ENCODE measurements at places on chromosomes 11 and 22. TPM values are rescaled to one million over a fixed set of nuclear protein-coding genes. Genes with fewer than 3 reads are reported as not detected.

DNA sequence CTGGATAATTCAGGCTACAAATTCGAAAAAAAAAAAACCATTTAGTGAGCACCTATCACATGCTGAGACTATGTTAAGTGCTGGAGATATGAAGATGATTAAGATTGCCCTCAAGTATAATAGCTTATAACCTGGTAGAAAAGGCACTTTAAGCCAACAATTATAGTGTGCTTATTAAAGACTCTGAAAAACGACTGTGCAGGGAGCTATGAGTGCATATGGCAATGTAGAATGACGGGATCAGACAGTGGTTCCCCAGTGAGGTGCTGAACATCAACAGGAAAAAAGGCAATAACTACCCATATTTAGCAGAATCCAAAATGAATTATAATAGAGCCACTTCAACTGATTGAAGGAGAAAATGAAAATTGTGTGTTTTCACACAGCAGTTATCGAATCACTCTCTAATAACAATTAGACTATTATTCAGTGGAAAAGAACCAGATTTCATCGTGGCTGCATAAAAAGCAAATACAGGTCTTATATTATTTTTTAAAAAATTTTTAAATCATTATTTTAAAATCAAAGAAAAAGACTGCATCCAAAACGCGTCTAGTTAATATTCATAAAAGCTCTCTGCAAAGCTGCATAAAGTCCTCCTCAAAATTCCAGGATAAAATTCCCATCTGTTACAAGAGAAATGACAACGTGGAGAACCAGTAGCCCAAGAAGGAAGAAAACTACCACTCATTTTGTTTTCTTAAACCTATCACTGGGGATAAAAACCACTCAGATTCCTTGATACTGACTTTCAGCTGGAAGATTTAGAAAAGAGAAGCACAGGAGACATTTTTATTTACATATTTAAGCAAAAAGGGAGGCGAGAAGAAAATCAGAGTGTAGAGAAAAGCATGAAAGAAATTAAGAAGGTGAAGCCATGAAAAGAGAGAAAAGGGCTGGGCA, 1.1 kb downstream of the MTMR2 start:
- H3K27ac ChIP-seq, result peak overlapping the region; percentile 94
- no peaks in the 10 kb centered on the region for H3K36me3 ChIP-seq
- H3K4me3 ChIP-seq, result peak overlapping the region; percentile 96

DNA sequence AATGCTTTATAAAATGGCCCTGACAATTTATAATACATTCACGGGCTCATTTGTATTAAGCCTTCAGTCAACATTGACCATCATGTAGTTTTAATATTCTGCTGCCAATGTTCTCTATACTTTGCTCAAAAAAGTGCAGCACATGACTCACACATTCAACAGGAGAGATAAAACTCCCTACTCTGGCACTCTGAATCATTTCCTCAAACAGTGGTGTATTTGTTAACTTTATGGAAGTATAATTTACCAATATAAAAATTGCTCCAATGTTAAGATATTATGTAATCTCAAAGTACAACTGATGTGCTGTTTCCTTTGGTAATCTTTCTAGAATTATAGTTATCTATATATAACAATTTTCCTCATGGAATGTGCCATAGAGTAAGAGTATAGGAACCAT, 39.9 kb downstream of the MAML2 start:
- peaks cover 55% of the 10 kb centered on the region for H3K4me1 ChIP-seq
- no peaks in the 10 kb centered on the region for H3K27me3 ChIP-seq
- H3K27ac ChIP-seq, result peak overlapping the region; percentile 100

GRCh38 chr11:101617735-101618332, 34.0 kb upstream of the TRPC6 start:
- no peaks in the 10 kb centered on the region for H3K36me3 ChIP-seq
- H3K4me3 ChIP-seq, result no peak overlapping the region
- no peak overlapping the region for H3K27ac ChIP-seq
- DNase-seq, result no peak
- H3K4me1 ChIP-seq, result no peaks in the 10 kb centered on the region
- peaks cover 3% of the 10 kb centered on the region for H3K27me3 ChIP-seq

GRCh38 chr11:1231396-1232020, 8.6 kb downstream of the MUC5B start:
- DNase-seq, result no peak
- no peaks in the 10 kb centered on the region for H3K4me1 ChIP-seq
- H3K36me3 ChIP-seq, result no peaks in the 10 kb centered on the region
- H3K27ac ChIP-seq, result no peak overlapping the region

DNA sequence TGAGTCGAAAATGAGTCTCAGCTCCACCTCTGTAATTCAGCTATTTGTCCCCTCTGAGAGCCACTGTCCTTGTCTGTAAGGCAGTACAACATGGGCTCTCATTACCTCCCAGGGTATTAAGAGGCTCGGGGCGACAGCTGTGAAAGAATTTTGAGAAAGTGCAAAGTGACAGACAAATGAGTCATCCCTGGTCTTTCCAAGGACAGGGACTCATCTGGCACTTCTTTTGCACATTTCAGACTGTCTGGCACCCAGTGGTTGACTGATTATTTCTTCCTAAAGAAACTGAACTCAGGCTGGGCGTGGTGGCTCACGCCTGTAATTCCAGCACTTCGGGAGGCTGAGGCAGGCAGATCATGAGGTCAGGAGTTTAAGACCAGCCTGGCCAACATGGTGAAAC, 62.1 kb upstream of the ARFGAP3 start:
- H3K27me3 ChIP-seq, result no peaks in the 10 kb centered on the region
- H3K27ac ChIP-seq, result peak overlapping the region; percentile 29
- DNase-seq, result peak; percentile 39
- no peak overlapping the region for H3K4me3 ChIP-seq
- H3K36me3 ChIP-seq, result no peaks in the 10 kb centered on the region
- H3K4me1 ChIP-seq, result peaks cover 36% of the 10 kb centered on the region

- H3K4me3 ChIP-seq, result peak overlapping the region; percentile 47
- no peak overlapping the region for H3K27ac ChIP-seq
- no peaks in the 10 kb centered on the region for H3K36me3 ChIP-seq
- peaks cover 53% of the 10 kb centered on the region for H3K27me3 ChIP-seq
- peak; percentile 91 for DNase-seq
- no peaks in the 10 kb centered on the region for H3K4me1 ChIP-seq
Measured at GRCh38 chr22:37419969-37420685, 7.2 kb downstream of the ELFN2 start.

DNA sequence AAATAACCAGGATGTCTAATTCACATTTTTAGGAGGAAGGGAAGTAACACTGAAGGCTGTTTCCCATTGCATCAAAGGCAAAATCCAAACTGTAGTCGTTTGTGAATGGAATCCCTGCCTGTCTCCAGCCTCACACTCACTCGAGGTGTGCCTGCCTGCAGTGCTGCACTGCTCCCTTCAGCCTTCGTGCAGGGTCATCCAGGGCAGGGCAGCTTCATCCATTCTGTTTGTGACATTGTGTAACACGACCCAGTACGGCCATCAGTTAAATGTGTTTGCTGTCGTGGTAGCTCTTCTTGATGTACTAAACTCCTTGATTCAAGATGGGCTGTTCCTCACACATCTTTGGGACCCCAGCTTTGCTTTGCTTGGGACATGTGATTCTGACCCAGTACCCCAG, 34.3 kb downstream of the LDLRAD3 start:
- no peak overlapping the region for H3K4me3 ChIP-seq
- H3K4me1 ChIP-seq, result peaks cover 17% of the 10 kb centered on the region
- H3K36me3 ChIP-seq, result no peaks in the 10 kb centered on the region
- peak; percentile 78 for DNase-seq
- no peak overlapping the region for H3K27ac ChIP-seq

- no peak overlapping the region for H3K4me3 ChIP-seq
- H3K4me1 ChIP-seq, result no peaks in the 10 kb centered on the region
- peak; percentile 48 for DNase-seq
- H3K36me3 ChIP-seq, result no peaks in the 10 kb centered on the region
- H3K27ac ChIP-seq, result no peak overlapping the region
Measured at GRCh38 chr22:49103314-49104059, 724.2 kb downstream of the BRD1 start.

GRCh38 chr22:43344520-43344787, 1.3 kb upstream of the SCUBE1 start:
- no peak overlapping the region for H3K4me3 ChIP-seq
- peaks cover 43% of the 10 kb centered on the region for H3K27me3 ChIP-seq
- no peak overlapping the region for H3K27ac ChIP-seq
- H3K4me1 ChIP-seq, result no peaks in the 10 kb centered on the region
- H3K36me3 ChIP-seq, result no peaks in the 10 kb centered on the region

- peaks cover 9% of the 10 kb centered on the region for H3K4me1 ChIP-seq
- no peaks in the 10 kb centered on the region for H3K27me3 ChIP-seq
Measured at GRCh38 chr22:50257451-50258360, 3.8 kb downstream of the MAPK12 start.

DNA sequence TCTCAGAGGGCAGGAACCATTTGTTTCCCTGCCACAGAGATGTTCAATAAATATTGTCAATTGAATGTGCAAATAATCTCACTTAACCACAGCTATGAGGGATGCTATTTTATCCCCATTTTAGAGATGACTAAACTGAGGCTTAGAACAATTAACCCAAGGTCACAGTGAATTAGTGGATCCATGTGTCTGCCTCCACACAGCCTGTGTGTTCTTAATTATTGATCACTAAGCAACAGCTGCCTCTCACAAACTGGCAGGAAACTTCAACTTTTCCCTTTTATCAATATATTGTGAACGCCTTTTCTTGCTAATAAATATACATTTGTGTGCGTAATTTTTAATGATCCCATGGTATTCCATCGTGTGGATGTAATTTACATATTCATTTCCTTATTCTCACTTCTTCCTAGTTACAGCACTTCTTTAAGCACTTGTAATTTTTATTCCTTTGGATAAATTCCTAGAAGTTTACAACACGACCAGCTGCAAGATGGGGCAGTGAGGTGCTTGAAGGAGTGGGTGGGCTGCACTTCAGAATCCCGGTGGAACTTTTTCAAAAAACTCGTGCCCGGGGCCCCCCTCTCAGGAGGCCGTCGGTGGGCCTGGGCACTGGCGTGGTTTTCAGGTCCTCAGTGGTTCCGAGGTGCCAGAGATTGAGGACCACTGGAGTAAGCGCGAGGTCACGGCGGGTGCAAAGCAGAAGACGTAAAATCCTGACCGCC, 915 bp upstream of the SREBF2 start:
- peaks cover 13% of the 10 kb centered on the region for H3K36me3 ChIP-seq
- no peaks in the 10 kb centered on the region for H3K27me3 ChIP-seq
- DNase-seq, result peak; percentile 69
- peak overlapping the region; percentile 90 for H3K27ac ChIP-seq
- peaks cover 14% of the 10 kb centered on the region for H3K4me1 ChIP-seq
- H3K4me3 ChIP-seq, result peak overlapping the region; percentile 88

ARHGAP8 gene
- 0.36 TPM for total RNA-seq

NCAM1 gene
- total RNA-seq, result 2.2 TPM

SYT9 gene
- not detected for total RNA-seq

NEFH gene
- under 0.01 TPM for total RNA-seq

TRIM3 gene
- total RNA-seq, result 25.3 TPM

PDE2A gene
- 0.36 TPM for total RNA-seq

PGR gene
- 0.29 TPM for total RNA-seq

HEPHL1 gene
- total RNA-seq, result not detected
